ENCODE measurements at places on chromosomes 4 and X.

DNA sequence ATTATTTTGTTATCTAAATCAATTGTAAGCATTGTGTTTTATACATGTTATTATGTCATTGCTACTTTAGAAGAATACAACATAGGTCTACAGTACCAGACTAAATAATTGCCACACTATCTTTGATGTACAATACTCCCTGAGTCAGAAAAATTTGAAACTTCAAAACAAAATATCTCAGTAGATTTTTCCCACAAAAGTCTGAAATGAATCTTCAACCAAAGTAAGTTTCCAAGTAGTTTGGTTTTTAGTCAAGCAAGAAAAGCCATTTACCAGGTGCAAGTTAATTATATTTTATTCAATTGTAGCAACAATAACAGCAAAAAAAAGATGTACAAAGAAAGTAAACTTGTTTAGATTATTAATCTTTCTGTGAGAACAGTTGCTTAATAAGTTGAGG, 11.4 kb upstream of the PARM1 start:
- no peak for DNase-seq

DNA sequence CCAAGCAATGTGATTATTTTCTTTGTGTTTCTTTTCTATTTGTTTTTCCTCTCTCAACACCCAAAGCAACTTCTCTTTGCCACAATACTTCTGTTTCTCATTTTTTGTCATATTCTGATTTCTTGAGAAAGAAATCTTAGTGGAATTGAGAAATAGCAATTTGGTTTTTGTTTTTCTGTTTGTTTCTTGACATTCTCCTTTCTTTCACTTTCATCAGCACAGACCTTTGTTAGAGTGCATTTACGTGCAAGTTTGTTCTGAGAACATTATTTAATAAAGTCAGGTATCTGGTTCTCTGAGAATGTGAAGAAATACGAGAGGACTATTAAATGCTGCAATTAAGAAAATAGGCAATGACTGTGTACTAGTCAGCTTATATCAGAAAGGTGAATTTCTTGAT, 608.1 kb upstream of the AADAT start:
- no peak for DNase-seq

DNA sequence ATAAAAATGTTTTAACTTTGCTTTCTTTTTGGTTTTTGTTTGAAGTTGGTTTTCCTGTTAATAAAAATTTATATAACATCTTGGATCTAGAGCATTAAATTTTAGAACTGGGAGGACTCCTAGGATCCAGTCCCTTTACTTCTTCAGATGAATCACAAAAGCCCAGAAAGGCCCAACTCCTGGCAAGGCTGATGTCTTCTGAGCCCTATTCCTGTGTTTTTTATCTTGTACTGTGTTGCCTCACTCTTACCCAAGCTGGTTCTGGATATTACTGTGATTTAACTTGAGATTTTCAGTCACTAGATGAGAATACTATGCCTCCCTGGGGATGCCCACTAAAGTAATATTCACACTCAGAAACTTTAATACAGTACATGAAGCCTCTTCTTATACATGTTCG, 127.1 kb upstream of the GALNT7 start:
- DNase-seq = no peak

- DNase-seq = peak; percentile 75
These were observed 69.8 kb downstream of the BMPR1B start for GRCh38 chr4:94827481-94828110.

GRCh38 chrX:150361777-150362351, 1.3 kb upstream of the MAMLD1 start:
- DNase-seq = no peak

GRCh38 chr4:21092531-21092930, 392.3 kb downstream of the PACRGL start:
- DNase-seq = no peak

GRCh38 chr4:661881-662761, 12.0 kb downstream of the ATP5ME start:
- DNase-seq = no peak

DNA sequence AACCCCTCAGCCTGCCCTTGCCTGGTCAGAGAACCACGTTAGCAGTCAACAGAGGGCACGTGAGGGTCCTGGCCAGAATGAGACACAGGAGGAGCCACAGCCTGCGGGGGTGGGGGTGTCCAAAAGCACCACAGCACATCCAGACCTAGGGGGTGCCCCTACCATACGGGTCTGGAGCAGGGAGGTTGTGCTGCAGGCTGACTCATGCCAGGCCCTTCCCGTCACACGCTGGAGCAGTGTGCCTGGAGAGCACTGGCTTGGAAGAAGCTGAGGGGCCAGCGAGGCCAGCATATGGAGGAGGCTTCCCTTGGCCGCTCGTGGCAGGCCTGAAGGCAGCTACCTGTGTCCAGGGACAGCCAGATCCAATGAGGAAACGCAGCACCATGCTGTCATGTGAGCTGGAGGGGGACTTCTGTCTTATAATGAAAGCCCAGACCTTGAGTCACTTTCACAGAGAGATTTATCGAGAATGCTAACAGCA, 1.5 kb upstream of the IRAK1 start:
- DNase-seq = no peak

GRCh38 chrX:69987691-69988090, 62.0 kb downstream of the AWAT2 start:
- no peak for DNase-seq

- no peak for DNase-seq
These were observed 243.4 kb downstream of the ARHGAP10 start for GRCh38 chr4:147975325-147975724.

DNA sequence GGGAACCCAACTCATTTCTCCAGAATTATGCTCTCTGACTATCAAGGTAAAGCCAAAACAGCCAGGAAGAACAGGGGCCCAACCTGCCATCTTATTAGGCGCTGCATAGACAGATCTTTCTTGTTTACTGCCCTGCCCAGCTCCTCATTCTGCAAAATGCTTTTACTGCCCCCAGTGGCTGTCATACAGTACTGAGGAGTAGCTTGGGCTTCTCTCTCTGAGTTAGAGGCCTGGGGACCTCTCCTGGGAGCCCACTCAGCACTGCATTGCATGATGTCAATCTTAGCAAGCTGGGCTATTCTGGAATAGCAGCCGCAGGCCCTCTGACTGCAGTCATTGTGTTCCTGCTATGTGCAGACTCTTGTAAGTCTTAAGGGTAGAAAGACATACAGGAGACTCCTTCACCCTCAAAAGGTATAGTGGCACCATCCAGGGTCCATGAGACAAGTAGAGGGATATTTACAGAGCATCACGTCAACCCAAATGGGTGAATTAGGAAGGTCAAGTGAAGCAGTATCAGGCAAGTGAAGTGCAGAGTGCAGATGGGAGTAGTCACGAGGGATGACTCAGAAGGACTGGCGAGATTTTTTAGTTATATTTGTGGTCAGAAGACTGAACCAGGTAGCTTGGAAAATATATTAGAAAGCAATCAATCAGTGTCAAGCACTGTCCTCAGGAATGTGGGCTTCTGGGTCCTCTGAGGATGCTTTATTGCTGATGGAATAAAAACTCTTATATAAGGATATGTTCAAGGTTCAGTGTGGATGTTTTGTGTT, 294.1 kb upstream of the SFRP2 start:
- DNase-seq = no peak
